CD4-positive, alpha-beta T cell treated with Interleukin-6 for 4 hours (primary cell): ENCODE measurements at places on chromosomes 3 and 15.

DNA sequence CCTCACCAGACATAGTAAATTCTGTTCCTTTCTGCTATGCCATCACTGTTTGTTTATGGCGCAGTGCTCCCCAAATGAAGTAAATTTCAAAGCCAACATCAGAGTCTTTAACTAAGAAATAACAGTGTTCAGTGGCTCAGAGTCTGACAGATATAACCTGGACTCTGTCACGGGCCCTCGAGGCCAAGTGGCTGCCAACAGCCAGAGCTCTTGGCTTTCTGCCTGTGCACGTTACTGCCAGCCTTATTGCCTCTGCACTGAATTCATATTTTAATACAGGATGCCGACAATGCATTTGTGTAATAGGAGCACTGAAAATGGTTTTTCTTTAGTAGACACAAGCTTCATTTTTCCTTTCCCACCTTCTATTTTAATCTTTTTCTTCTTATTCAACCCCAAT lies 219.9 kb downstream of the NLGN1 start:
- no peak for DNase-seq

- no peak for DNase-seq
Observed at GRCh38 chr15:91065505-91065904, 34.6 kb upstream of the SV2B start.

DNA sequence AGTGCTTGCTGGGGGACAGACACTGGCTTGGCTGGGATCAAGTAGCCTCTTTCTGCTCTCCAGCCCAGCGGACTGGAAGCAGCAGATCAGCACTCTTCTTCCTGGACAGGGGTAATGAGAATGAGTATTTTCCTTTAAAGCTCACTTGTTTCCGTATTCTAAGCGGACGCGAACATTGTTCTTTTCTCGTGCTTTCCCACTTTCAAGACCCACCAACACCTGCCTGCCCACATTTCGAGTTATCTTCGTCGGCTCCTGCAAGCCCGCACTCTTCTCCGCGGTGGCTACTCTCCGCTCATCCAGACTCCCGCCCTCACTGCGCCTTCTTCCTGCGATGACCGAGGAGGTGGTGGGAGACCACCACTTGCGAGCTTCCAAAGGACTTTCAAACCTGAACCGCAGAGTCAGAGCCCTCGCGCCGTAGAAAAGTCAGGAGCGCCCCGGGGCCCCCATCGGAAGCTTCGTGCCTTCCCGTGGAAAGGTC lies 1.6 kb upstream of the PPM1L start:
- no peak for DNase-seq

DNA sequence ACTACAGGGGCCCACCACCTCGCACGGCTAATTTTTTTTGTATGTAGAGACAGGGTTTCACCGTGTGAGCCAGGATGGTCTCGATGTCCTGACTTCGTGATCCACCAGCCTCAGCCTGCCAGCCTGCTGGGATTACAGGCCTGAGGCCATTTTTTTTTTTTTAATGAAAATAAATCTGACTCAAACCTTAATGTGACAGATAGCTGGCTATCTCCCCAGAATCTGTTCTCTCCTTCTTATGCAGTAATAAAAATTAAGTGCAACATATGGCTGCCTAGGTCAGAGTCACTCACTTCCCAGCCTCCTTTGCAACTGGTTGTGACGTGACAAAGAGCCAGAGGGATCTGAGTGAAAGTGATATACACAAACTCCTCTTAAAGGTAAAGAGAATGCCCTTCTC lies 53.0 kb downstream of the ZNF148 start:
- no peak for DNase-seq

GRCh38 chr3:128468285-128468790 lies 1.6 kb upstream of the DNAJB8 start:
- no peak for DNase-seq

GRCh38 chr3:150410311-150411105 lies 2.4 kb downstream of the TSC22D2 start:
- peak; percentile 30 for DNase-seq

DNA sequence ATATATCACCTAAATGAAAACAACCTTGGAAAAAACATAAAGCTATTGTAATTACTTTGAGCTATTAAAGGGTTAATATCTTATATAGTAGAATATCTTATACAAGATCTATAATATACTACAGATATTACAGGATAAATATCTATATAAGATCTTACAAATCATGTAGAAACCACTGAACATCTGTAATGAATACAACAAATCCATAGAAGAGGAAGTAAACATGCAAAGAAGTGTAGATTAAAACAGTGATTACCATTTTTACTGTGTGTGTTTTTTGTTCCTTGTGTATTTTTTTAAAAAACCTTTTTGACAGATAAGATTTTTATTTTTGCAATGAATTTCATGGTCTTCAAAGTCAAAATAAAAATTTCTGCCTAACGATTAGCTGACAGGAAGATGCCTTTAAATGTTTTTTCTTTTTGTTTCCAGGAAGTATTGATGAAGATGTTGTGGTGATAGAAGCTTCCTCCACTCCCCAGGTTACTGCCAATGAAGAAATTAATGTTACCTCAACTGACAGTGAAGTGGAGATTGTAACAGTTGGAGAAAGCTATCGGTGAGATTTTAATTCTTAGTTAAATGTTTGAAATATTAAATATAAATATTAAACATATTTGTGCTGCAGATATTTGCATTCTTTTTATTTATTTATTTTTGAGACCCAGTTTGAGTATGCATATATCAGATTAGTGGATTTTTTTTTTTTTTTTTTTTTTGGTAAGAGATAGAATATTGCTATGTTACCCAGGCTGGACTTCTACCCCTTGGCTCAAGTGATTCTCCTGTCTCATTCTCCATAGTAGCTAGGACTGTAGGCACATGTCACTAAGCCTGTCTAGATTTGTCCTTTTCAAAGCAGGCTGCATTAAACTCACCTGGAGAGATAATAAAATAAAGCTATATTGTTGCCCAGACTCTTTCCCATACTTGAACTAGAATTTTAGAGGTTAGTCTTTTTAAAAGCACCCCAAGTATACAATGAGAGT lies 52.8 kb upstream of the CCNB2 start:
- DNase-seq = no peak

DNA sequence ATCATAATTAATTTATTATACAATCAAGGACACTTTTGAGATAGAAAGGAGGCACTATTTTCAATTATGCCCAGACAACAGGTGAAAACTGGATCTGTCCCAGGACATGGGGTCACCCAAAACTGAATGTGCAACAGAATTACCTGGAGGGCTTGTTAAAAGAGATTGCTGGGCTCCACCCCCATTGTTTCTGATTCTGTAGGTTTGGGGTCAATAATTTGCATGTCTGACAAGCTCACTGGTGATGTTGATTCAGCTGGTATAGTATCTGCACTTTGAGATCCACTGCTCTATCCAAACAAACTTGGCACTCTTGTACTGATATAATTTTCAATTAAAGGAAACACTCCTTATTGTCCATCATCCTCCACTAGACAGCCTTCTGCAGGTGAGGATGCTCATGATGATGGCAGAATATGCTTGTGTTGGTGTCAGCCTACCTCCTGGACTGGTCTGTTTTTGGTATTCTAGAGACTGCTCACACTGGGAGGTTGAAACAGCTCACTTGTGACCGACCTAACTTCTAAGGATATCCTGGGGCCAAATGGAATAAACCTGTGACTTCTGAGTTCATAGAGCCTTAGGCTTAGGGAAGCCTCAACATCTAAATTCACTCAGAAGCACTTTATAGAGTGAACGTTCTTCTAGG lies 2.2 kb downstream of the P2RY14 start:
- no peak for DNase-seq

- DNase-seq = no peak
Observed at GRCh38 chr3:126529585-126530170, 5.7 kb downstream of the CHST13 start.

- no peak for DNase-seq
Observed at GRCh38 chr3:35440826-35441225, 198.5 kb upstream of the ARPP21 start.

- DNase-seq = no peak
Observed at GRCh38 chr3:68378631-68379030, 553.7 kb downstream of the TAFA4 start.

DNA sequence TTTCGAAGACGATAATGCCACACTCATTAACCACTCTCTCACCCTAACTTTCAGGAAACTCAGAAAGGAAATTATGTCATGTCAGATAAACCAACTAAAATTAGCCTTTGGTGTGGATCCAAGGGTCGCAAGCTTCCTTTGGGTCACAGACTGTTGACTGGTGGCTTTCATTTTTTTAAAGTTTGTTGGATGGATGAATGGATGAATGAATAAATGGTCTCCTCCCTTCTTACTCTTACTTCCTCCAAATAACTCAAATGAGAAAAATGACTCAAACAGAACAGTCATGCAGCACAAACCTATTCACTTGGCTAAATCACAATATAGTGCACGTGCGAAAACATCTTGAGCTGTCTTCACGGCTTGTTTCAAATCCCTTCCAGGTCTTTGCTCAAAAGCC lies 82.9 kb upstream of the HACD2 start:
- DNase-seq = no peak

- DNase-seq = no peak
Observed at GRCh38 chr15:29461877-29462276, 192.3 kb upstream of the NSMCE3 start.

DNA sequence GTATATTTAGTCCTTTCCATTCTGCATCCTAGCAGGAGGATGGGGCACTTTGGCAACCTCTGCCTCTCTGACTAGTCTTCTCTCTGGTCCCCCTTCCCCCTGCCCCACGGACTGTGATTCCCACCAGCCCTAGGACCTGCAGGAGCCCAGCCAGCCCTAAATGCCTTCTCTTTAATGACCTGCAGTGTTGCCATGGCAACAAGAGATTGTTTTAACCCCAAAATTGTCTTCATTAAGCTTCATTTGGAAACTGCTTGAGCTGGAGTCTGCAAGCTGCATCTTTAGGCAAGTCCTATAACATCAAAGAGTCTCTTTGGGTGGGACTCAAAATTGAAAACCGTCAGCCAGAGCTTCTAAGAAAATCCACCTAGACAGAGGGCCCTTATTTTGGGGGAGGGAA lies 59.7 kb upstream of the ANKRD34C start:
- DNase-seq = no peak

- peak; percentile 10 for DNase-seq
Observed at GRCh38 chr3:57078344-57078634, 17.8 kb downstream of the SPATA12 start.

DNA sequence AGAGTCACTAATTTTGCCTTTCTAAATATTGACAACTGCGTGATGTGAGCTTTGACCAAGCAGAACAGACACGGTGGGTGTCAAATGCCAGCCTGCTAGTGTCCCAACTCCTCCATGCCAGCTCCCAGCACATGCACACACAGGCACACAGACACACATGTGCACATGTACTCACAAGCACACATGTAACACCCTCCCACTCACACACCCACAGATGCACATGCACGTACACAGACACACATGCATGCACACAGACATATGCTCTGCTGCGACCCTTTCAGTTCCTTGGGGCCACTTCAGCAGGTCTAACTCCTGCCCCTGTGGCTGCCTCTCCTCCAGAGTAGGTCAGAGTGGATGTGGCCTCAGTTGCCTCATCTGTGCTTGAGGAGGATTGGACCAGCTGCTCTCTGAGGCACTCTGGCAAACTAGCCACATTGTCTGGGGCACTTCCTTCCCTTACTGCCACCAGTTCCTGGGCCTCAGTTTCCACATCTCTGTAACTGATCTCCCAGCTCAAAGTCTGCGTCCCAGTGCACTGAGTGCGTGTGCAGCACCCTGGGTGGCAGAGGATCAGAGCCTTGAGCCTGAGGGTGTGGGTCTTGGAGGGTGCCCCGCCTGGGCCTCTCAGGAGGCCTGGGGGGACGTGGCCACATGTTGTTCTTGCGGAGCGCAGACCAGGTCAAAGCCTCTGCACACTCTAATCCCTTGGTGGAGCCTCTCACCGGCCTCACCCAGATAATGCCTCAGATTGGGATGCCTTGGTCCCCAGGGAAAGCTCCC lies 55.0 kb upstream of the PRR23E start:
- no peak for DNase-seq

- DNase-seq = no peak
Observed at GRCh38 chr15:89167267-89168176, 53.9 kb downstream of the RLBP1 start.

DNA sequence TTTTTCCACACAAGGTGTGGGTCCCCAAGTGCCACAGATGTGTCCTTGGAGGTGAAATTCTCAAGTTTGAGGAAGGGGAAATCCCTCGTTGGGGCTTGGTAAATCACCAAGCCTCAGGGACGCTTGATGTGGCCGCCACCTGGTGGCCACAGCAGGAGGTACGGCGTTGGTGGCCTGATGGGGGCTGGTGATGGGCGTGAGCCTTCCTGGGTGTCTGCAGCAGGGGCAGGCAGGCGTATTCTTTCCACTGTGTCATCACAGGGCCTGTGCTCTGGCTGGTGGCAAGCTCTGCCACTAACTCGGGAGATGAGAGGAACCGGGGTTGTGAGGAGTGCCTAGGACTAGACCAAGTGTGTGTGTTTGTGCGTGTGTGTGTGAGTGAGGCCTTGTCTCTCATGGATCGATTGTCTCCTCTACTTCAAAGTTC lies 4.2 kb downstream of the ACOX2 start:
- DNase-seq = peak; percentile 82

- peak; percentile 39 for DNase-seq
Observed at GRCh38 chr3:56796202-56796601, 5.5 kb downstream of the ARHGEF3 start.

DNA sequence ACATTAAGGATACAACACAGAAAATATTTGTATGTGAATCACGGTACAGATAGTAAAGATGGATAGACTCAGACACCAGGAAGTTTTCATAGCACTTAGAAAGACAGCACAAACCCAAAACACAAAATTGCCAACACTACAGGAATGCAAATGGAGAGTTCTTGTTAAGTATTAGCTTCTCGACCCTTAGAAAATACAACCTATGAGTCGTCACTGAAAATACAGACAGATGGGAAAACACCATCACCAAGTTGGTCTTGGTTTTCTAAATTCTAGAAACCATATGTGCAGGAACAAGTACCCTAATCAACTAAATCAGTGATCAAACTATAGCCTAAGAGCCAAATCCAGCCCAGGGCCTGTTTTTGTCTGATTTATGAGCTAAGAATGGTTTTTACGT lies 50.7 kb downstream of the PEAK1 start:
- no peak for DNase-seq

GRCh38 chr15:65790694-65791334 lies 1.3 kb downstream of the DENND4A start:
- DNase-seq = peak; percentile 15

GRCh38 chr15:80891006-80891405 lies 98.6 kb downstream of the MESD start:
- no peak for DNase-seq

DNA sequence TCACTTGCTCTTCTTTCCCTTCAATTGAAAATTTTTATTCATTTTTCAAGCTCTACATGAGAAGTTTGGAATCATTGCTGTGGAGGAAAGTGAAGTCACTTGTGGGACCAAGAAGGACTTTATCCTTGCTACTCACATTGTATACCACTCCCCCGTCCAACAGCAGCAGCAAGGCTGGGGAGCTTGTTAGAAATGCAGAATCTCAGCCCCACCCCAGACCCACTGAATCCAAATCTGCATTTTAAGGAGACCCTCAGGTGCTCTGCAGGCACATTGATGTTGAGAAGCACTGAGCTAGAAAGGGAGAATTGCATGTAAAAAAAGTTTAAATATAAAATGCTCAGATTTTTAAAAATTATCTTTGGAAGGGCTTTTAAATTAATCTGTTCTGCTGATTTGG lies 202.3 kb upstream of the MRPL3 start:
- DNase-seq = no peak
